ENCODE measurements at places on chromosomes 3 and 15. TPM values are rescaled to one million over a fixed set of nuclear protein-coding genes. Genes with fewer than 3 reads are reported as not detected.

GRCh38 chr3:138498991-138499390, 64.6 kb downstream of the ESYT3 start:
- no peak for DNase-seq

DNA sequence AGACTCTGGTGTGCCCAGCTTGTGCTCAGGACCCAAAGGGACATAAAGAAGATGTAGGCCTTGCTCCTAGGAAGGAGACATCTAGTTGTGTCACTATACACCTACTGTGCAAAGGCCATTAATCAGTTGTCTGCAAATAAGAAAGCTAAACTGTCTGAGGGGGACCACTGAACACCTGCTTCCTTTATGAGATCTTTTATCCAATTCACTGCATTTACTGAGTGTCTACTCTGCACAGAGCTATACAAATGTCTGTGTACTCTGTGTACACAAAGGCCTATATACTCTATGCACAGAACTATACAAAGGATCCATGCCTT, 124.8 kb downstream of the CTNNB1 start:
- no peak for DNase-seq

DNA sequence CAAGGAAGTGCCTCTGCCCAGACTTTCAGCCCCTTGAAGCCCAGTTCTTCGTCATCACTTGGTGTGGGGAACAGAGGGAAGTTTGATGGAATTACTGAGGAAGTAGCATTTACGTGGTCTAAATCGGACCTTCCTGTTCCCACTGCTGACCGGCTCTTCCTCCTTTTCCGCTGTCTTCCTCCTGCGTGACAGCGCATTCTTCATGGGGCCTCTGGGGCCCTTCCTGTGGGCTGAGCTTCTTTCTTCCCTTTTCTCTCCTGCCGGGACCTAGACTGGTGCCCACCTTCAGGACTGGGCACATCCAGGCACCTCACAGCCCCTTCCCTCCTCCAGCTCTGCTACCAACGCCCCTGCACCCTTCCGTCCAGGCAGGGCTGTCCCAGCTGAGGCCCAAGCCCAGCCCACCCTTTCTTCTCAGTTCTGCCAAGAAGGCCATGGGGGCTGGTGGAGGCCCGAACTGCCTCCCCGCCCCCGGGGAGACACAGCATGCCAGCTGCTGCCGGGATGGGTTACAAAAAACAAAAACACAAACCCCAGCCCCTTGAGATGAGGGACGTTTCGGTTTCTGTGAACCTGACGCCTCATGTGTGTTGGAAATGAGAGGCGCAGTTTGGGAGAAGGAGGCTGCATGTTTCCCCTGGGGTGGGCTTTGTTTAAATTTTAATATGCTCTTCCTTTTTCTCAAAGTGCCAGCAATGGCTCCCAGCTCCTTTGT, 19.1 kb downstream of the ZNF710 start:
- no peak for DNase-seq

ZDHHC19 gene
- polyA plus RNA-seq: 10.4 TPM

- no peak for DNase-seq
Observed at GRCh38 chr3:51380601-51381332, 4.3 kb upstream of the MANF start.

DNA sequence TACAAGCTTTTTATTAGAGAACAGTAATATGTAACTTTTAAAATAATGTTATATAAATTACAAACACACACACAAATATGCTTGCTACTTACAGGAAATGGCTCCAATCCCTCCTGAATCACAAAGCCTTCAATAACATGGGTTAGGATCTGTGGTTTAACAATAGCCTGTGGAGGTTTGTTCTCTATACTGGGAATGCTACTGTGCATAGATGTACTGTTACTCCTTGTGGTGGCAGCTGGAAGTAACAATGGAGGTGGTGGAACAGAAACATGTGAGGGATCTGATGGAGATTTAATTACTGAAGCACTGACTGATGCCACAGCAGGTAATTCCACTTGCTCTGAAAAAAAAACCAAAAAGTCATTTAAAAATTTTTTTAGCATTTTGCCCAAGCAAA, 64.4 kb downstream of the PHC3 start:
- DNase-seq: no peak

SERF2 gene
- 1,839 TPM for polyA plus RNA-seq

GOLGA8G gene
- not detected for polyA plus RNA-seq

DNA sequence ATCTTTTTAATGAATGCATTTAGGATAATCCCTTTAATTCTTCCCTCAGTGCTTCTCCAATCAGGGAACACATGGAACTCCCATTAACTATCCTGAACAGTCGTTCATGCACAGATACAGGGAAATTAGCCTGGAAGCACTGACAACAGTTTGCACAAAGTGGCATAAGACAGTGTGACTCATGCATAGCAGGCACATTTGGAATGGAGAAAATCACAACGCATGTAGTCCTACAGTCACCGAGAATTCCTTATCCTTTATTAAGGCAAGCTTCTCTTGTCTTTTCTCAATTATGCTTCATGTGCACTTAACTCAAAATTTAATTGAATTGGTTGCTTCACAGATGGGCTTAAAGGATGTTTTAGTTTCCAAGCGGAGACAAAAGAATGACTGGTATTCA, 155.0 kb upstream of the CRBN start:
- DNase-seq: no peak

DNA sequence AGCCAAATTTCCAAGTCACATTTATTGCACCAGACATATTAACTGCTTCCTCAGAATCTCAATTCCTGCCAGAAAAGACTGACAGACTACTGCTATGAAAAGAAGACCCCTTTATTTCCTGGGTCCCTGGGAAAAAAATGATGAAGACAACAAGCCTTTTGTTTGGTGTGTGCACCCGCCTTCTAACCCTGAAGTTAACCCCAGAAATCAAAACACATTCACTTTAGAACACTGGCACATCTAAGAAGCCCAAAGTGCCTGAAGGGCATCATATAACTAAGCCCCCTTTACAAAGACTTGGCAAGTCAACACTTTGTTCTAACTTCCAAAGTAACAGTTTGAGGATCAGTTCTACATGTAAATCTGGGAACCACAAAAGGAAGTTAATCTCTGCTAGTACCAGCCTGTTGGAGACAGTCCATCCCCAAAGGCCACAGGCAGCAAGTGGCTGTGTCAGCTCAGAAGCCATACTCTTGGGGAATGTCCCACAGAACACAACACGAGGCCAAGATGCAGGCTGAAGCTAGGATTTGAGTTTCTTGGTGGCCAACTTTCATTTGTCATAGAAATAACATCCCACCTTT, 16.3 kb upstream of the ATP1B3 start:
- no peak for DNase-seq

MESP2 gene
- not detected for polyA plus RNA-seq

GRCh38 chr3:98130421-98130820, at the start of gene OR5H1:
TSS of gene OR5H1 (plus strand) at chr3:98130721. CDS start at chr3:98132698, 1,977 bp downstream.
- no peak for DNase-seq

- no peak for DNase-seq
Observed at GRCh38 chr3:157282261-157283191, 122.6 kb upstream of the CCNL1 start.

DNA sequence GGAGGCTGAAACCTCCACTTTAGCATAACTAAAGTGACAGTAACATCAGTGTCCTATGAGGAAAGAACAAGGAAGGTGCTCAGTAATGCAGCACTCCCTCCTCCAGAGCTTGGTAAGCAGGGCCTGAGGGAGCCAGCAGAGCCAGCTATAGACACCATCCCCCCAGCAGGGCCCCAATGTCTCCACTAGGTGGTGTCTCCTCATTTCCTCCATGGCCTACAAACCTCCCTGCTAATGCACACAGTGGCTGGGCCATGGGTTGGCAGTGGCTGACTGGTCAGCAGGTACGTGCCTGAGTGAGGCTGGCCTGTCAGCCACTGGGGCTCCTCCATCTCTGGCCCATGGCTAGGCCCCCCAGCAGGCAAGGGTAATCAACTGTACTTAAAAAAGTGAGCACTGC, 13.6 kb downstream of the MRPS25 start:
- DNase-seq: no peak

GRCh38 chr3:137105277-137105977, 147.6 kb downstream of the IL20RB start:
- peak; percentile 19 for DNase-seq

DNA sequence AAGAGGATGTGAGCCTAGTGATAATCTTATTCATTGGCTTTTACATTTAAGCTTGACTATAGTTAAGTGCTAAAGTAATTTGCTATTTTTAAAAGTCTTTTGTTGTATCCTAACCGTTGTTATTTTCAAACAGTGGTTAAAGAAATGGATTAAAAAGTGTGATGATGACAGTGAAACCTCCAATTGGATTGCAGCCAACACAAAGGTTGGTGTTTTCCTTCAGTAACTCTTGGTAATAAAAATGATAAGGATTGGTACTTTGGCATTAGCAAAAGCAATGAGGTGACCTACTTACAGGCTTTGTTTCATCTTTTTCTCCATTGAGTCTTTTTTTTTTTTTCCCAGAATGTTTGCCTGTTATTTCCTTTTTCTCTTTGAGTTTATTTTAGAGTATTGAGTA, 87.5 kb upstream of the GOLGA6B start:
- no peak for DNase-seq

- no peak for DNase-seq
Observed at GRCh38 chr3:194854659-194855390, 169.1 kb downstream of the FAM43A start.

GRCh38 chr15:52309154-52309548, 13.5 kb upstream of the MYO5C start:
- DNase-seq: peak; percentile 16
